ENCODE measurements at places on chromosomes 1 and 21. TPM values are rescaled to one million over a fixed set of nuclear protein-coding genes. Genes with fewer than 3 reads are reported as not detected.

- no peak for DNase-seq
These were observed 37.5 kb downstream of the ZNF281 start for GRCh38 chr1:200372095-200372884.

DNA sequence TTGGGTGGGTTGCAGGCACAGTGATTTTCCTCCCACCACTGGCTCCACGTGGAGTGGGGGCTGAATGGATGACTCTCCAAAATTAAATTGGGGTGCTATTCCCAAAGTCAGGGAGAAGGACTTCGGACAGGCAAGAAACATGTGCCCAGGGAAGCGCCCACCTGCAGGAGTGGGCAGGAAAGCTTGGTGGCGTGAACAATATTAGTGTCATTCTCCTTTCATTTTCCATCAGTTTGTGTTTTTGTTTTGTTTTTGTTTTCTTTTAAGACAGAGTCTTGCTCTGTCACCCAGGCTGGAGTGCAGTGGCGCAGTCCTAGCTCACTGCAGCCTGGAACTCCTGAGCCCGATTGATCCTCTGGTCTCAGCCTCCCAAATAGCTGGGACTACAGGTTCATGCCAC lies 30.1 kb downstream of the TOMM20 start:
- DNase-seq = no peak

DNA sequence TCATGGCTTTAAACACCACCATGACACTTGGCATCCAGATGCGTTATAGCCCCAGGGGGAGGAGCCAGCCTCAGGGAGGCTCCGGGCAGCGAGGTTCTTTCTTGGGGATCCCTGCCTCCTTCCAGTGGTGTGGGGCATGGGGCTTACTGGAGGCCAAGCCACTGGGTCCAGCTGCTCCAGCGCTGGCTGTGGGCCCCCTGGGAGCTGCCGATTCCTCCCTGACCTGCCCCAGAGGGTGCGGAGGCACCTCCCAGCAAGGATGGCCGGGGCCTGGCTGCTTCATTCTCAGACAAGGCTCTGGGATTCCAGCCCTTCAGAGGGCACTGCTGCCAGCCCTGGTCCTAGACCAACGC lies 159.3 kb downstream of the PEX14 start:
- no peak for DNase-seq

GRCh38 chr1:233700338-233700737 lies 86.4 kb downstream of the KCNK1 start:
- no peak for DNase-seq

PINK1 gene
- total RNA-seq = 53.3 TPM

ACTA1 gene
- not detected for total RNA-seq

KCTD3 gene
- 24.2 TPM for total RNA-seq

Data from hematopoietic multipotent progenitor cell (in vitro differentiated cells).